Activated naive CD8-positive, alpha-beta T cell treated with anti-CD3 and anti-CD28 coated beads, Interleukin-2, amount 50 U/mL, for 16 hours (primary cell): ENCODE measurements at places on chromosomes 5 and 9.

GRCh38 chr5:95027151-95027721 lies 257.7 kb downstream of the MCTP1 start:
- DNase-seq, result no peak

- DNase-seq, result no peak
These were observed 428.6 kb downstream of the SPOCK1 start for GRCh38 chr5:137070521-137070920.

- DNase-seq, result no peak
These were observed 178.9 kb downstream of the GABBR2 start for GRCh38 chr9:98529841-98530240.

DNA sequence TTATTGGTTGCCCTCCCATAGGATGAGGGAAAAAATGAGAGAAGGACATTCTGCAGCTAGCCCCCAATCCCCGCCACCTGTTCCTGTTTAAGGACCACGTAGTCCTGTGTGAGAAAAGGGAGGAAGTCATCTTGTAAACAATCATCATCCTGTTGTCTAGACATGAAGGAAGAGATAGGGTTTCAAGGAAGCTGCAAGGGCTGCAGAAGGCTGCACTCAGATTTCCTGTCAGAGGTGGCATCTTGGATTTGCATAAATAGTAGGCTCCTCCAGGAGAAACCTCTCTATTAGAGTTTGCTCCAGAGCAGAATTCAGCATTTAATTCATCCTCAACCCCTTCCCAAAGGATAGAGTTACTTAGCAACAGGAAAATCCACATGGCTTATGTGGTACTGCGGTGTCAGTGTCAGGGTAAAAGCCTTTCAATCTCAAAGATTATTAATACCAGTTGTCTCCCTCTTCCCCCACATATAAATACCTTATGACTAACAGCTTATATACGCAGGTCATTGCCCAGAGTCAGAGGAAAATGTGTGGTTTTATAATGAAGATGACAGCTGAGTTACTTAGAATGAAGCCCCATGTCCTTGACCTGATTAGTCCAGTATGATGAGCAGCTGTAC lies 4.6 kb upstream of the DNAJC18 start:
- DNase-seq, result no peak

DNA sequence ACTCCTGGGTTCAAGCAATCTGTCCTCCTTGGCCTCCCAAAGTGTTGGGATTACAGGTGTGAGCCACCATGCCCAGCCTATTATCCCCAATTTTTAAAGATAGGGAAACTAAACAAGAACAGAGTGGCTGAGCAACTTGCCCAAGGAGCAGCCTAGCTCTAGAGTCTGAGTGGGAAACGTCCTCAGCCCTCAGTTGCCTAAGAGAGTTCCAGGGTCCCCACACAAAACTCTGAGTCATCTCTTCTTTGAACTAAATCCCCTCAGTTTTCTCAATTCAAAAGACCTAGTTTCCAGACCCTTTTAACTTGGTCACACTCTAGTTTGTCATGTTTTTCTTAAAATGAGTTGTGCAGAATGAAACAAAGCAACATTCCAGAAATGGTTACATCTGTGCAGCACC lies 33.5 kb downstream of the GGTA1 start:
- no peak for DNase-seq

DNA sequence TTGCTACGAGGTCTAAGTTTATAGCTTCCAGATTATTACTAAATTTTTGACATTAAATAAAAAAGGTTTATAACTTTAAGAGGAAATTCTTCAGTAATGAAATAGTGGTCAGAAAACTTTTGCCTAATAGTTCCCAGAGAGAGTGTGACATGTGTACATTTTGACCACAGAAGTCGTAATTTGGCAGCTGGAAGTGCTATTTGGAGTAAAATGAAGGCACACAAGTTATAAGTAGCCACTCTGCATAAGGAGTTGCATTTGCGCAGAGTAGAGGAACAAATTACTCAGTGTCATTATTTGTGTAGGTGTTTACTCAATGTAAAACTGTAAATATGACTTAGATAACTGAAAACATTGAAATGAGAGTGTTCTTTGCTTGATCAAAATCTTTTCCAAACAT lies 408.4 kb downstream of the CCDC171 start:
- DNase-seq, result no peak

DNA sequence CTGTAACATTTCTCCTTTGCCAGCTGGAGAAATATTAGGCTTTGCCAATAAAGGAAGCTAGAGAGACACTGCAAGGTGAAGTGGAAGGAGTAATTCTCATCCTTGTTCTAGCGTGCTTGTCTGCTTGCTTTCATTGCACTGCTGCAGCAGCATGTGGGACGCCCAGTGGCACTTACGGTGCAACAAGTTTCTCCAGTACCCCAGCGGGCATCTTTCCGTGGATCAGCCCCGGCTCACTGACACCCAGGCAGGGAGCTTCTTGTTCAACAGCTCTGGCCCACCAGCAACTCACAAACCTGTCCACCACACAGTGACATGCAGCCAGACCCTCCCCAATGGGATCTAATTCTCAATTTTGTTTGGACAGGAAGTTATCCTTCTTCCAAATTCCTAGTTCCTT lies 233.2 kb downstream of the GLIS3 start:
- DNase-seq, result no peak

DNA sequence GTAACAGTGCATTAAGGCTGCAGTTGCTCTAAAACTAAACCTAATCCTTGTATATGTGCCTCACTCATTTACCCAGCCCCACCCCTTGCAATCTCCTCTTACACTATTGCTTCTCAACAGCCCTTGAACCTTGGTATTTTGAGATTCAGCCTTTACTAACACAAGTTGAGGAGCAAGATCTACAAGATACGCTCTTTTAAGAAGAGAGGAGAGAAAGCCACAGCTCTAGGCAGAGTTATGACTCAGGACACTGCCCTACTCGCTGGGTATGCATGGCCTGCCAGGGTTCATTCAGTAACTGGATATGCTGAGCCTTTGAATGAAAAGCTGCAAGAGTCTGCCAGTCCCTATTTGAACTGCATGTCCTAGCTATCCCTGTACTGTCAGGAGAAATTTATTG lies 219.5 kb downstream of the PCSK5 start:
- no peak for DNase-seq

DNA sequence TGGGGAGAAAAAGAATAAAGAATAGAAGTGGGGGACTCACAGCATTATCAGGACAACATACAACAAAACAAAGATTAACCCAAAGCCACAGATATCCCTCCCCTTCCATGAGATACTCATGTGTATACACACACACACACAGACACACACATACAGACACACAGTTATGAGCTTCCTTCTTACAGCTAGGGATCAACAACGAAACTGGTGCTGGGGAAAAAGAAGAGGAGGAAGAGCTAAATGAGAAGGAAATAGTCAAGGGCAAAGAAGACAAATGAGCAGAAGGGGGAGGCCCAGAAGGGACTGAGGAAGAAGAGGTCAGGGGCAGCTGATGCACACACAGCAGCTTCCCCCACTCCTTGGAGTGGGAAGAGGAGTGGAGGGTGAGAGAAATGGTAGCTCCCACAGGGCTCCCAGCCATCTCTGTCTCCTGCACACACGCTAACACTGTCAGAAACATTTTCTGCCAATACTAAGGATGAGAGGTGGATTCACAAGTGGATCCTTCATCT lies 66.2 kb downstream of the SIL1 start:
- no peak for DNase-seq

- DNase-seq, result no peak
These were observed 621.9 kb downstream of the DTWD2 start for GRCh38 chr5:118366429-118366828.

- no peak for DNase-seq
These were observed 539.6 kb downstream of the LRRC70 start for GRCh38 chr5:63118221-63118620.

- no peak for DNase-seq
These were observed 234.4 kb upstream of the MPDZ start for GRCh38 chr9:13513716-13514444.

GRCh38 chr5:154430466-154430865 lies 15.3 kb upstream of the SAP30L start:
- no peak for DNase-seq

DNA sequence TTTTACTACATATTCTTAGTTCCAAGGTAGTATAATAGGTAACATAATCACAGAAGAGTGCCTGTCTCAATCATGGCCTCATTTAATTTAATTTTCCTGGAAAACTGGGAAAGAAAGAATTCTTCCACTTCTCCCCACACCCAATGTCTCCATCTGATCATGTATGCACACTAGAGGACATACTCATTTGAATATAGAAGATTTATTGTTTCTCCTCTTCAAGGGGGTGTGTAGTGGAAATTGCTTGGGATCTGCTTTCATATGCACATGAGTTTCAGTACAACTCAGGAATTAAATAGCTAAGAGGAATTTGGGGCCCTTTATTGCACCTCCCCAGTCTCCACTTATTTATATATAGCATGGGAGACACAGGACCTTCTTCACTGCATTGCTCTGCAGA lies 285.1 kb downstream of the SH3GL2 start:
- DNase-seq, result no peak

DNA sequence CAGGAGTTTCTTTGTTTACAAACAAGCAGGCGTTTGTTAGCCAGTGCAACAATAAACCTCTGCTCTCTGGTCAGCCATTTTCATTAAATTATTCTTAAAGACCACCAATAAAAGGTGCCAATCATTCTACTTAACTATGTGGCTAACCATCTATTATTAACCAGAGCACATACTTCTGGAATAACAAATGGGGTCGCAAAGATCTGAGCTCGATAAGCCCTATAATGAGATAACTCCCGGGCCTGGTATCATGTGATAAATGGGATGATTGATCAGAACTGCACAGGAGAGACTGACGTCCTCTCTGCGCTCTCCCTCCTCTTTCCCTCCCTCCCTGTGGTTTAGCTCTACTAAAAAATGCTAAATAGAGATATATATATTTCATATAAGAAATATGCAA lies 488.2 kb downstream of the NTRK2 start:
- no peak for DNase-seq

DNA sequence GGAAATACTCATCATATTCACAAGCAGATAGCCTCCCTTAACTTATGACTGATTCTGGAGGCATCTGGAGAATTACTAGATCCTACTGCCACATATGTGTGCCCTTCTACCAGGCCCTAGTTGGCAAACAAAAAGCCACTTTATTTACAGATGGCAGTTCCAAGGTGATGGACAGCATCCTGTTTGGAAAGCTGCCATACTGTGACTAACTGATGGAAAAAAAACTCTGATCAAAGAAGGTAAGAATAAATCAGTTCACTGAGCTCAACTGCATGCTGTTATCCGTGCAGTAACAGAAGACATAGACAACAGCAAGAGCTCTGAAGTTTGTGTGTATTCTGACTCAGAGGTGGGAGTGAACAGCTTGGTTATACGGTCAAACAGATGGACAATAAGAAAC lies 279.8 kb upstream of the POU5F2 start:
- no peak for DNase-seq

DNA sequence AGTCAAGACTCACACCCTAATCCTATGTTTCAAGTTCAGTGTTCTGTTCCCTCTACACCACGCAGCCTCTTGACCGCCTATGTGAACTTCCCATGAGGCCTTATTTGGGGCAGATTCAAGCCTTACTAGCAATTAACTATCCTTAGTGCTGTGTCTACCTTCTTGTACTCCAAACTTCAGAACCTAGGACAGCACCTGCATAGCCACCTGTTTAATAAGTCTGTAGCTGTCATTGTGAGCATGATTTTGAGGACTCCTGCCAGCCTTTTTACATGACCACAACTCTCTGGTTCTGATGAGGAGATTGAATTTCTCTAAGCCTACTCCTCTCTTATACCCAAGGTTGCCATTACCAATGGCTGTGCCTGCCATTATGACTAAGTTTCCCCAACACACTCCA lies 50.8 kb upstream of the PCSK1 start:
- DNase-seq, result no peak

DNA sequence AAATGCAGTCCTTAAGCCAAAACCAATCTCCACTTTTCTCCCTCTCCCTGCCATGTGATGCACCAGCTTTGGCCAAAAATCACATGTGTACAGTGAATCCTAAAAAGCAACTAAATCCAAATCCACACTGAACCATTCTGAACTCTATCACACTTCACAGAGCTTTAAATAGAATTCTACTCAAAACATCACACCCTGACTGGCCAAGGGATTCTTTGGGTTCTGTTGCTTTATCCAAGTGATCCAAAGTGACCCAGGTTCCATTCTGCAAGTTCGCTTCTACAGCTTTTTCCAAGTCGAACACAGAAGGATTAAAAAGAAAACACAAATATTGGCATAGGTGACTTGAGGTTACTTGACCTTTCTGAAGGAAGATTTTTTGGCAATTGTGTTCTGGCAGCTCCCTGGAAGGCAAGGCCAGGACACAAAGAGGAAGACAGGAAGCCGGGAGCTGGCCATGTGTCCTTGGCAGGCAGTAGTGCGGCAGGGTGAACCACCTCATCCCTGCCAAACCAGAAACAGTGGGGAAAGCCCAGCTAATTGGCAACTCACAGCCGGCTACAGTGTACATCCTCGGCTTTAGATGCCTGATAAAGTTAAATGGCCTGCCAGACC lies 115.0 kb downstream of the NFIB start:
- DNase-seq, result no peak

DNA sequence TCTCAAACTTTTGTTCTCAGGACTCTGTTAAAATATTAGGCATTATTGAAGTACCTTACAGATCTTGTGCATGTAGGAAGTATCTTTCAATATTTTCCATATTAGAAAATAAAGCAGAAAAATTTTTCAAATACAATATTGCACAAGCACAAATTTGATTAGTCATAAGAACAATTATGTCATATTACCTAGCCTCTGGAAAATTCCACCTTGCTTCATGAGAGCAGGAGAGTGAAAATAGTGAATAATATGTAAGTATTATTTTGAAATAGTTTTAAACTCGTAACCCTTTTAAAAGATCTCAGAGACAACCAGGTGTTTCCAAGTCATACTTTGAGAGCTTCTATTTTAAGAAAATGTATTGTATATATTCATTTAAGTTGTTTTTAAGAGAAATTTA lies 1672.9 kb upstream of the ACO1 start:
- no peak for DNase-seq

DNA sequence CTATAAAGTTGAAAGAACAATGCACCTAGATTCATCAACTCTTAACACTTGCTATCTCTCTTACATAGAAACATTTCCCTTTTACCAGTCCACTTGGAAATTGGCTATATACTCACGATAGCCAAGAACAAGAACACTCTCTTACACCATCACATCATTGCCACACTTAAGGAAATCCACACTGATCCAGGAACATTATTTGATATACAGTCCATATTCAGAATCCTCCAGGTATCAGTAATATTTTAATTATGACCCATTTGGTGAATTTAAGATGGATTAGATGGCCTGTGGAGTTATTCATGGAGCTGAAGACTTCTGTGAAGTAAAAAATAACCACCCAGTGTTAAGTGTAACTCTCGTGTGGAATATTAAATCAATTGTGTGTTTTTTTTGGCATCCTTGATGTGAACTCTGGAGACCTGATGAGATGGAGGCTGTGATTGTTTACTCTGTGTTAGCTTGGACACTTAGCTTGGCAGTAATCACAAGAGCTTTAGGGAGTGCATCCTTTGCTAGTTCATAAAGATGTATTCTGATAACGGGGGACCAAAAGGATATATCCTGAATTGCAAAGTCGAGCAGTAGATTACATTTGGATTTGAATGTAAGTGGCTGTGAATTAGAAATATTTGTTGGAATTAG lies 52.0 kb upstream of the ABL1 start:
- DNase-seq, result no peak
